ENCODE measurements at places on chromosomes 11 and 22.

DNA sequence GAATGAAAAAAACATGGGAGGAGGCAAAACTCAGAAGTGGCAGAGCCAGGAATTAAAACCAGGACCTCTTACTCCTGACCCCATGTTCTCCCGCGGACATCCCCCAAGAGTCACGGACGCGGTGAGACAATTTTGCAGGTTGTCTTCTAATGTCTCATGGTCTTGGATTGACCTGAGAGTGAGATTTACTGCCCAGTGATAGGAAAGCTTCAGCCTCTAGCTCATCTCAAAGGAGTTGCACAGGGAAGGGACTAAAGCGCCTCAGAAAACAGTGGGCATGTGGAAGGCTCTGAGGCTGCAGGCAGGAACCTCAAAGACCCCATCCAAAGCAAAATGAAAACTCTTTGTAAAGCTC, 197.4 kb downstream of the ADAMTS15 start:
- DNase-seq, result no peak

DNA sequence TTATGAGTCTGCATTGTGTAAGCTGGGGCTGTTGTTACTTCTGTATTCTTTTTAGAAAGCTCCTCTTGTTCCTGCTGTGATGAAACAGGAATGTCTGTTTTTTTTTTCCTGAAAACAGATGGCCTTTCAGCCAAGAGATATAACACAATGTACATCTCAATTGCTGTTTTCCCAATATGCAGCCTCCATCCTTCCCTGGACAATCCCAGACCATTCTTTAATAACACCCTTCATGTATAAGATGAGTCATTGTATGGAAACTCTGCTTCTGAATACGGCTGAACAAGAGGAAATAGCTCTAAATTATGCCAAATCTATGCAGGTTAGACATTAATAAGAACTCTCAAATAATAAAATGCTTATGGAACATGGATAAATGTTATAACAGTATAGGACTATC, 60.2 kb upstream of the LRRC4C start:
- DNase-seq, result no peak

GRCh38 chr11:101618709-101619108, 34.9 kb upstream of the TRPC6 start:
- DNase-seq, result no peak

DNA sequence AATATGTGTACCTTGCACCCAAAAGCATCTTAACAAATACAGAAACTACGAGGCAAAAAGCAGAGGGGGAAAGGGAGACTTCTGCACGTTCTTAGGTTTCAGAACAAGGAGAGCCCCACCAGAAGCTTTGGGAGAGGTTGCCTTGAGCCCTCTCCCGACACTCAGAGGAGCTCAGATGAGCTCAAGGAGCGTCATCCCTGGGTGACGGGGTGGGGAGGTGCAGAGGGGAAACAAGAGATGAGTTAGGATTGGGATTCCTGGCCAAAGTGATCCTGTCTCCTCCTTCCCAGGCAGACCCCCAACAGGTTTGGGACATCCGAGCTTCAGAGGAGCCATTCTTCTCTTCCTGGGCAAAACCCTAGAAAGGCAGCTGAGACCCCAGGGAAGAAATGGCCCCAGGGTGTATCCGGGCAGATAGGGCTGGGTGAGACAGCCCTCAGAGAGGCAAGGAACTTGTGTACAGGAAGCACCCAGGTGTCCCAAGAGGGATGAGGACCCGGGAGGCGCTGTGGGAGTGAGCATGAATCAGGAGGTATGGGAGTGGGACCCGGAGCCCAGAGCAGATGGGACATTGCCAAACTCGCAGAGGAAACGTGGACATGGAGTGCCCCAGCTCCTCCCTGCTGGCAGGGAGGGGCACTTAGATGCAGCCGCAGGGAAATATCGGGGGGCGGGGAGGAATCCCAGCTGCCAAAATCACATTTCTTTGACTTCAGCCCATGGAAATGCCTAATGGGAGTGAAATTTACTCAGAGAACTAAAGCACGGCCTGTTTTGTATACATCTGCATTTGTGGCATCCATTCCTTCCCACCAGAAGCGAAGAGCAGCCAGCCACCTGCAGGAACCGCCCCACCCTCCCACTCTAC, 12.4 kb downstream of the C1QTNF6 start:
- DNase-seq, result no peak

DNA sequence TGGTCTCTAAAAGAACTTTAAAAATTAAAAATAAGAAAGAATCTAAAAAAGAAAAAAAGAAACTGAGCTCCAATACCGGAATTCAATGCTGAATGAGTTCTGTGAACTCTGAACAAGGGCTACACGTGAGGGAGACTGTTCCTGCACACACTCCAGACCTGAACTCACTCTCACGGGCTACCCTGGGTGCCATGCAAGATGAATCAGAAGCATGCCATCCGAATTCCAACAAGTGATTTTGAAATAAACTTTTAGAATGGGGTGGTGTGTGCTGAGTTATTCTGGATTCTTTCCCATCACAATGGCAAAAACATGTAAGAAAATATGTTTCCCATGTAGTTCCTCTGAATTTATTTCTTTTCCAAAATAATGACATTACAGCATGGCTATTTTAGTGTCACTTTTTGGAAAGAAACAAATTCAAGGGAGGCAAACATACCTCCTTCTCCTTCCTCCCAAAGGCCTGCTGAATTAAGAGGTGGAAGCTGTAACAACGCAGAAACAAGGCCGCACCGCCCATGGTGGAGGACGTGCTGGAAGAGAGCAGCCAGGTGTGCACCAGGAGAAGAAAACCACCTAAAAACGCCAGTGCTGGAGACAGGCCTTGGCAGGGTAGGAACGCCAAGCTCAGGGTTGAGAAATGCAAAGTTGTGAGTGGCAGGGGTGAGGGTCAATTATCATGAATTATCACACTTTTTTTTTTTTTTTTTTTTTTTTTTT, 63.2 kb upstream of the ARFGAP3 start:
- DNase-seq, result no peak

DNA sequence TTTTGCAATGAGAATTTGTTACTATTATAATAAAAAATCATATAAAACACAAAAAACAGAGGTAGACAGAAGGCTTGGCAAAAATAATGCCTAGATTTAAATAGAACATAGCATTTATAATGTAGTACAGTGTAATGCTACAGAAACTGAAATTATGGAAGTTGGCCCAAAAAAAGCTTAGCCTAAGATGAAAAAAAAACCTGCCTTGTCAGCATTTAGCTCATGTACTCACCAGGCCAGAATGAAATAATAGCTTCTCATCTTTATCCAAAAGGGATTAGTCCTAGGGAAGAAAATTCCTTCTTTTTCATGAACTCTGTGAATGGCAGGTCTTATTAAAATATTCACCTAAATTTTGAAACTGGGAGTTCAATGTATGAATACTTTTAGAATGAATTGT, 951.1 kb downstream of the LRRC4C start:
- no peak for DNase-seq

- DNase-seq, result no peak
Observed at GRCh38 chr11:74370123-74370522, 28.1 kb downstream of the PGM2L1 start.

DNA sequence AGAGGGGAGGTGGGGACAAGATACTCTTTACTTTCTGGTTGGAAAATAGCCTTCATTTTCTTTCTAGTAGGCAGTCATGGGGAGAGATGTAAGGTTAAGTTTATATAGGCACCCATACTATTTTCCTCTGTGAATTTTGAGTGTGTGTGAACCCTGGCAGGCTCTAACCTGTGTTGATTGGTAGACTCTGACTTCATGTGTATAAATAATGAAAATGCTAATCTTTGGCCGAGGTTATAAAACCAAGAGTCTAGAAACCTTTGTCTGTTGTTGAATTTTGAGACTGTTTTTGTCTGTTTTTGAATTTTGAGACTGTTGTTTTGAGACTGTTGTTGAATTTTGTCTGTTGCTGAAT, 14.0 kb downstream of the TRIM44 start:
- no peak for DNase-seq

DNA sequence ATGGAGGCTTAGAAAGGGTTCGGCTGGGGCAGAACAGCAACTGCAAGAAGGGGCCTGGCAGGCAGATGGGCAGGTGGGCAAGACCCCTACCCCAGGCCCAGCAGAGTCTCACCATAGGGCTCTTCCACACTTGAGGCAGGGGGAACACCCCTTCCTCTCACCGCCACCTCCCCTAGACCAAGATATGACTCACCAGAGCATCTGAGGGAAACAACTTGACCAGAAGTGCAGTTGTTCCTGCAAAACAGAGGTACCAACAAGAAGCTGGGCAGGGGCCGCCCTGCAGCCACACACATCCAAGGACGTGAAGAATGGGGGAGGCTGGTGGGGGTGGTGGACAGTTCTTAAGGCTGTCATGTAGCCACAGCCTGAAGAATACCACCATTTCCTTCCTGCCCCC, 10.9 kb downstream of the TMPRSS5 start:
- DNase-seq, result peak; percentile 30

DNA sequence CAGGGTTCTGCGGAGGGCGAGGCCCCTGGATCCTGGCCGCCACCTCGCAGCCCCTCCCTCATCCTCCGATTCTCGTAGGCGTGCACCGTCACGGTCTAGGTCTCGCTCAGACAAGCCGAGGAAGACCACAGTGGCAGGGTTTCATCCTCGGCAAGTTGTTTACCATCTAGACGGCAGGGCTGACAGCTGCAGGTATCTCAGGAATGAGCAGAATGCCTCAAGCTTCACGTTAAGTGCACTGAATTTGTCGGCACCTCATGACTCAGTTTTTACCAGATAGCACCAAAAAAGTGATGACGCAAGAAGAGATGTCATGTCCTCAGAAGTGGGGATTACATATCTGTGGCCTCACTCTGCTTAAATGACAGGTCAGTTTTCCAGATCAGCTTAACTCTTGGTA, 35.1 kb downstream of the WT1 start:
- DNase-seq, result no peak

DNA sequence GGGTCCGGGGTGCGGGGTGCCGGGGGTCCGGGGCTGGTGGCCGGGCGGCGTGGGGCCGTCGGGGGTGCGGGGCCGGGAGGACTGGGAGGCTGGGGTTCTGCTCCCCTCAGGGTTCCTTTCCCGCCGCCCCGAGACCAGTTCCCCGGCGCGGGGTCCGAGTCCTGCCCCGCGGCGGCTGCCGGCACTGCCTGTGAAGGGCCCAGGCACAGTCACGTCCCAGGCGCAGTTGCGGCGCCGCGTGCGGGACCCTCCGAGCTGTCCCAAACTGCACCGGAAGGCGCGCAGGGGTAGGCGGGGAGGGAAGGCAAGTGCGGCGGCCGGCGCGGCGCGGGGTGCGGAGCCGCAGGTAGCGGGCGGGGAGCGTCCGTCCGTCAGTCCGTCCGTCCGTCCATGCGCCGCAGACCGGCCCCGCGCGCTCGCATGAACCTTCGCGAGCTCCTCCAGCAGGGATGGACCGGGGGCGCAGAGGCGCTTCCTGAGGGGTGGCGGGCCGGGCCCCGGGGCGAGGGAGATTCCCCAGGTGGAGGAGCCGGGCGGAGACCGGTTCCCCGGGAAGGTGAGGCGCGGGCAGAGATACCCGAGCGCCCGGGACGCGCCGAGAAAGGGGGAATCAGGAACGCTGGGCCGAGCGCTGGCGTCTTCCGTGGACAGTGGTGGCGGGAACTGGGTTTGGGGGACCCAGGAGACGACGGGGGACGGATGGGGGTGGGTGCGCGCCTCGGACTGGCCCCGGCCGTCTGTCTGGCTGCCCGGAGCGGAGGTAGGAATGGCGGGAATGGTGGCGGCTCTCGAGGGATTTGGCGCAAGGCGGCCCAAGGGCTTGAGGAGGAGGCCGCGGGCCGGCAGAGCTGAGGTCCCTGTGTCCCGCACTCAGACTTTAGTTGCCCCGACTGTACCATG, 3.1 kb upstream of the ADORA2A start:
- DNase-seq, result peak; percentile 49

All from activated CD4-positive, alpha-beta T cell treated with anti-CD3 and anti-CD28 coated beads, Interleukin-2, Interleukin-6, amounts not matched to agents 100 ng/mL and 50 ng/mL, durations not matched to agents 16 hours and 8 hours (primary cell).